Esophagus mucosa (tissue), 1 donor: ENCODE measurements at places on chromosomes 2 and 18. TPM values are rescaled to one million over a fixed set of nuclear protein-coding genes. Genes with fewer than 3 reads are reported as not detected.

Gene TRPM8
- total RNA-seq, result not detected

Gene RAX
- total RNA-seq, result not detected

Gene ASPRV1
- 0.16 TPM for total RNA-seq

Gene RELCH
- 54.4 TPM for total RNA-seq

Gene GALNT13
- total RNA-seq, result 0.04 TPM

Gene SCLY
- total RNA-seq, result 8.9 TPM

Gene ALK
- 0.04 TPM for total RNA-seq

Gene UGT1A10
- 6.9 TPM for total RNA-seq

Gene TACR1
- 0.64 TPM for total RNA-seq

Gene TFPI
- total RNA-seq, result 9.1 TPM

Gene SP140
- 0.96 TPM for total RNA-seq

Gene MEP1B
- not detected for total RNA-seq

Gene UPP2
- not detected for total RNA-seq

Gene ALPP
- not detected for total RNA-seq

Gene XRCC5
- total RNA-seq, result 198 TPM

Gene TTC31
- total RNA-seq, result 10.5 TPM

Gene SERPINB2
- total RNA-seq, result 139 TPM

Gene FAM228B
- total RNA-seq, result 5.7 TPM

Gene RTKN
- 18.3 TPM for total RNA-seq

Gene FBXO36
- total RNA-seq, result 1.8 TPM
